ENCODE measurements at places on chromosomes 5 and 9.

GRCh38 chr5:14588145-14588544, 6.6 kb downstream of the OTULINL start:
- DNase-seq, result no peak

DNA sequence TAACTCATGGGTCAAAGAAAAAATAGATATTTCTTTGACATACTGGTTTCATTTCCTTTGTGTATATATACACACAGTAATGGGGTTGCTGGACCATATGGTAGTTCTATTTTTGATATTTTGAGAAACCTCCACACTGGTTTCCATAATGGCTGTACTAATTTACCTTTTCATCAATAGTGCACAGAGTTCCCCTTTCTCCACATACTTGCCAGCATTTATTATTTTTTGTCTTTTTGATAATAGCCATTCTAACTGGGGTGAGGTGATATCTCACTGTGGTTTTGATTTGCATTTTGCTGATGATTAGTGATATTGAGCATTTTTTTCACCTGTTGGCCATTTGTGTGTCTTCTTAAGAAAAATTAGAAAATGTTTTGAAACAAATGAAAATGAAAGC, 78.4 kb upstream of the CKMT2 start:
- DNase-seq, result no peak

- peak; percentile 11 for DNase-seq
Measured at GRCh38 chr5:6633469-6634245, 417 bp downstream of the SRD5A1 start.

DNA sequence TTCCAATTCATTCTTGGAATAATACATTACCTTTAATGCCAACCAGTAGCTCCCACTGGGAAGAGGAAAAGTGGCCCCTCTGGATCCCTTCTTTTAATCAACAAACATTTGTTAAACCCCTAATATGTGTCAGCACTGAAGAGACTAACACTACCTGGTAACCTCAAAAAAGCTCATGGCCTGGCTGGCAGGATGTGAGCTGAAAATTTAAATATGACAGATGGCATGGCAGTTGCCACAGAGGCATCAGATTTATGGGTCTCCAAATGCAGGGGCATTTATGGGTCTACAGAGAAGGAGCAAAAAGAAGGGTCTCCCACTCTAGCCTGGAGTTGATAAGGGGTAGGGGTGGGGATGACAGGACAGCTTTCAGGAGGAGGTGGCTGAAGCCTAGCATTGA, 12.5 kb downstream of the DNAH5 start:
- DNase-seq, result no peak

DNA sequence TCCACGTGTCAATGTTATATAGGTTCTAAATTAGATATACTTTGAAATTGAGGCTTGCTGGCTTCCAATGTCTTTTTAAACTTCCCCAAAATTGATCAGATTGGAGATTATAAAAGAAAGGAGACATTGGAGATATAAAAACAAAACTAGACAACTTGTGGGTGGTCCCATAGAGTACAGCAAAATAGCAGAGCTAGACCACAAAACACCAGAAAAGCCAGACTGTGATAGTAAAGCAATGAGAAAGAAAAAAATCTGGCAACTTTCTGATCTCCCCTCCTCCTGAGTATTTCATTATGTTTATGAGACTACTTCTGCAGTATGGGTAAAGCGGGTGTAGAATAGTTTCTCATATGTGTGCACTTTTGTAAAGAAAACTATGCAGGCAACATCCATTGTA, 713.8 kb upstream of the MEF2C start:
- no peak for DNase-seq

GRCh38 chr9:114454652-114455051, 50.6 kb downstream of the WHRN start:
- no peak for DNase-seq

- DNase-seq, result no peak
Measured at GRCh38 chr9:87080512-87081264, 133.4 kb upstream of the GAS1 start.

DNA sequence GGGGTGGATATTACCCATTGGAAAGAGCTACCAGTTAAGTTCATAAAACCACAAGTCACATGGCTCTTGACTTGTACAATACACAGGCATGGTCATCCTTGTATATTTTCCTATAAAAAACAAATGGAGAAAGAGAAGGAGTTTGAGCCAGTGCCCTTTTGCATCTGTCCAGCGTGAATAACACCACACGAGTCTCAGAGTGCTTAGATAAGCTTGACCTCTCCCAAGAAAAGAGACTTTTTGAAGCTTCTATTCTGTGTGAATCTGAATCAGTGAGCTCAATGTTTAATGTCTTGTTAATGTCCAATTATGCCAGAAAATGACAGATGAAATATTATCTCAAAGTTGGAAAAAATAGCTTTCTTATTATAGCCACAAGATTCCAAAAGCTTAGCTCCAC, 30.9 kb upstream of the LPAR1 start:
- DNase-seq, result no peak

DNA sequence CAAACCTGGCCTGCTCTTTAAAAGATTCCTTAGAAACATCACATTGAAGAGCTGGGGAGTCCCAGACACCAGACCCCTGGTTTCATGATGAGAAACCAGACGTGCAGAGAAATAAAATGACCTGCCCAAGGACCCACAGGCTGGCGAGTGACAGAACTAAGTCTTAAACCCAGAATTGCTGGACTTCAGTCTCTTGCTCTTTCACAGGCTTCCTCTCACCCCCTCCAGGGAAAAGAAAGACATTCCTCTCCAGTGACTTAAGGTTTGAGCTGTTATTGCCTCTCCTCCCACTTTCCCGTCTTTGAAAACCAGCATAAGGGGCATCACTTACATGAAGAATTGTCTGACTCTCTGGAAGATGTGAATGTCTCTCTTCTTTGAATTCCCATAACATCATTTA, 535.2 kb downstream of the IRX1 start:
- DNase-seq, result no peak

GRCh38 chr9:74951725-74952151, 974 bp downstream of the C9orf40 start:
- peak; percentile 8 for DNase-seq

DNA sequence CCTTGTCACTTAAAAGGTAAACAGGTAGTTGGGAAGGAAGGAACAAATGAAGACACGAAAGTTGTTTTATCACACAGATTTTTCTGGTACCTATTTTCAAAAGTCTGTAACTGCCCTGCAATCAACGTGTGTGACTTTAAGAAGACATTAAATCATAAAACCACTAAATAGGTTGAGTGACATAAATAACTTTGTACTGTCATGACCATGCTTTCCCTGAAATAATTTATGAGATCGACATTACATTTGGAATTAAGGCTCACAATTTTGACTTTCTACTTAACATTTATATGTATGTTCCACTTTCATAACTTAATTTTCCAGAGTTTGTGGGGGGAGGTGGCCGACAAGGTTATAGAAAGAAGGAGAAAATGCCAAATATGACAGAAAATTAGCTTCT, 181.1 kb downstream of the MLLT3 start:
- DNase-seq, result no peak

DNA sequence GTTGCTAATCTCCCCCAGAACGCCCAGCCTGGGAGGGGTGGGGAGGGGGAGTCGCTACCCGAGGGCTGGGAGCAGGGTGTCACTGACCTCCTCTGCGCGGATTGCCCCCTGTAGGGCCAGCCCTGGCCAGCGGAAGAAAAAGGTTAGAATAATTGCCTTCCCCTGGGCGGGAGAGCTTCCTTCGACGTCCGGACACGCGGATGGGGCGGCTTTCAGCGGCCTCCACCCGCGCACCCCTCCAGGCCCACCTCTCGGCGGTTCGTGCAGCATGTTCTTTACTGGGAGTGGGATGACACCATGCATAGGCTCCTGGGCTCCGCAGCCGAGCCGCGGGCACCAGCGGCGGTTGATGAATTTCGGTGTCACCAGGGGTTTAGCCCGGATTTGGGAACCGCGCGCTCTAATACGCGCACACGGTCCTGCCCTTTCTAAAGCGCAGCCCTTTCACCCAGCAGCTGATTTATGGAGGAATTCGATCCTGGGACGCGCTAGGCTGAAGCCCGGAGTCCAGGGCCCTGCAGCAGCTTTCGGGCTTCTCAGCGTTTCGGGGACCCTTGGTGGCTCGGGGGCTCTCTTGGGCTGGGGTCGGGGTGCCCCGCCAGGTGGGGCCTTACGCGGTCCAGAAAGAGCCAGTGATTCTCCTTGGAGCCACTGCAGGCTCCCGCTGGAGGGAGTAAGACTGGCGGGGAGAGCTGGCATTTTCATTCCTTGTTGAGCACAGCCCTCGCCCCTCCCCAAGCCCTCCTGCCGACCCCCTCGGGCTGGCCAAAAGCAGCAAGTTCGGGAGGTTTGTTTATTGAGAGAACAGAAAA, 10.1 kb downstream of the LMX1B start:
- DNase-seq, result no peak

DNA sequence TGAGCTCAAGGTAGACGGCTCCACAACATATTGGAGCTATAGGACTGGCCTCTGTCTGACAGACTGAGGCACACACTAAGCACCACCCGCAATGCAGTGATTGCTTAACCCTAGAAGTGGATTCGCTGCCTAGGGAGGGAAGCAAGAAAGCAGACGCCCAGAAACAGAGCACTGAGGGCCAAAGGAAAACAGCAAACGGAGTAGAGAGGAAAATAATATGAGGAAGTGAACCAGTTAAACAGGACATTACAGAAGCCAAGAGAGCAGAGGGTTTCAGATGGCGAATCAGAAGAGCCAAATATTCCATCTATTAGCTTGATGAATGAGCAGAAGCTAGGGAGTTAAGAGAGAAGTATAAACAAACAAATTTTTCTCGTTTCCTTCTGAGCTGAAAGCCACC, 139.2 kb upstream of the LHFPL2 start:
- no peak for DNase-seq

GRCh38 chr9:86585422-86586143, 231.4 kb upstream of the TUT7 start:
- peak; percentile 37 for DNase-seq

GRCh38 chr5:94442991-94443390, 175.4 kb downstream of the KIAA0825 start:
- no peak for DNase-seq

DNA sequence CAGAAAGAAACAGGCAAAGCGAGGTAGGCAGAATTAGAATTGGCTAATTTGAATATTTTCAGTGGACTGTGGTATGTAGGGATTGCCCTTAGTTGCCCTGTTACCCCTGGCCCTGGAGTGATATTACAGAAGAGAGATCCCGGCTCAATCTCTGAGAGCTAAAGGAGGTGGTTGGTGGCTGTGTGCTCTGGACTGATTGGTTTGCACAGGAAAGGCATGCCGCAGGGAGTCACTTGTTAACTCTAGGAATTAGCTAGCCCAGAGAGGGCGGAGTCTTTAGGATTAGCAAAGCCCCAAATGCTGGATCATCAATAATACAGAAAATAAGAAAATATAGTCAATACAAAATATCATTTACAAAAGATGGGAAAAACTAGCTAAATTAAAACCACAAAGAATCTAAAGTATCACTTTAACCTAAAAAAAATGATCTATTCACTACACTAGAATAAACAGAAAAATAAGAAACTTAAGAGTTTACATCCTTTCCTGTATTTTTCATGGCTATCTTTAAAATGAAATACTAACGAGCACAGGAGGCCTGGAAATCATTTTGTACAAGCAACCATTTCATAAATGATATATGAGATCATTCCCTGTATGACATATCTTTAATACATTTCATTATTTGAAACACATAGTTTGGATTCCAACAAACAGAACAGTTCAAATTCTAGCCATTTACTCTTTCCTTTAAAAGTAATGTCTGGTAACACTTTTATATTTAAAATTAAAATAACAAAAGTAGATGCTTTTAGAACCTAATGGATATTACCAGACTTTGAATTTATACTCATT, 71.1 kb downstream of the GNAQ start:
- DNase-seq, result no peak

DNA sequence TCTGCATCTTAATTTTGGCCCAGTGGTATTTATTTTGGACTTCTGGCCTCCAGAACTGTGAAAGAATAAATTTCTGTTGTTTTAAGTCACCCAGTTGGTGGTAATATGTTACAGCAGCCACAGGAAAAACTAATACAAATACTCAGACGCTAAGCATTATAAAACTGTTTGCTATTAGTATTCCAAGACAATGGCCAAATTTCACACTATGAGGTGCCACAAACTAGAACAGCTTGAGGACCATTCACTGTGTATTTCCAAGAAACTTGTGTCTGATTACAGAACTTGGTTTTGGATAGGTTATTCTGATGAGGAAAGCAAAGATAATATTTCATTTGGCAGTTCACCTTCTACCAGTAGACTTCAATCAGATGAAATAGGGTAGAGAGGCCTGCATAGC, 16.3 kb upstream of the ISOC1 start:
- DNase-seq, result no peak

GRCh38 chr9:107992271-107992670, 502.7 kb upstream of the KLF4 start:
- DNase-seq, result no peak

DNA sequence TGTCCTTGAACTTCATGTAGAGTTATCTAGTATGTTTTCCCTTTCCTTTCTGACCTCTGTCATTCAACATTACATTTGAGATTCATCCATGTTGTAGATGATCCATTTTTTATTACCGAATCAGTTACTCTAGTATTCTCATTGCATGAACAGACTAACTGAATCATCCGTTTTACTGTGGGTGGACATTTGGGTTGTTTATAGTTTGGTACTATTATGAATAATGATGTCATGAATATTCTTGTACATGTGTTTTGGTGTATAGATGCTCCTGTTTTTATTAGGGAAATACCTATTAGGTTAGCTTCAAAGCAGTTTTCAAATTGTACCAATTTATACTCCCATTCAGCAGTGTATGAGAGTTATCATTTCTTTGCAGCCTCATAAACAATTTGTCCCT, 94.3 kb upstream of the NIPAL4 start:
- no peak for DNase-seq

DNA sequence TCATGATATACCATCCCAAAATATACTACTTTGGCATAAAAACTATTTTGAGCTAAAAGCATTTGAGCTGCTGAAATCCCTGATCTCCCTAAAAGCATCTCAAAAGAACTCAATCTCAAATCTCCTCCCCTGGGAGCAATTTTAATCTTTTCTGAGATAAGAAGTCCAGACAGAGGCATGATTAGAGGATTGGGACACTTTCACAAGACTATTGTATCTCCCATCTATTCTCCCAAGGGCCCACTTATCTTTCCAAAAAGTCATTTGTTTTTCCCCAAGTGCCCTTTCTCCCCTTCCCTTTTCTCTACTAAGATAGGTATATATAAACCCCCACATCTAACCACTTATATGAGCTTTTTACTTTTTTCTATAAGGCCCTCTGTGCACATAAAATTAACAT, 79.7 kb downstream of the ALDH7A1 start:
- DNase-seq, result no peak

DNA sequence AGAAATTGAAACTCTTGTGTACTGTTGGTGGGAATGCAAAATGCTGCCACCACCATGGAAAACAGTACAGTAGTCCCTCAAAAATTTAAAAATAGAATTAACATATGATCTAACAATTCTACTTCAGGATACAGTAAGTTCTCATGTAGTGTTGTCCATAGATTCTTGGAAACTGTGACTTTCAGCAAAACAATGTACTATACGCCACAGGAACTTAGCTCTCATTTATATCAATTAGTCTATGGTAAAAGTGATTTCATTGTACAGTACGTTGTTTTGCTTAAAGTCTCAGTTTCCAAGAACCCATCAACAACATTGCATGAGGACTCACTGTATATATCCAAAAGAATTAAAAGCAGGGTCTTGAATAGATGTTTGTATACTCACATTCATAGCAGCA, 233.5 kb upstream of the GAS1 start:
- DNase-seq, result no peak

Data from A172 (cell line).